NCI-H524 (cell line): ENCODE measurements at places on chromosomes 16 and 17.

DNA sequence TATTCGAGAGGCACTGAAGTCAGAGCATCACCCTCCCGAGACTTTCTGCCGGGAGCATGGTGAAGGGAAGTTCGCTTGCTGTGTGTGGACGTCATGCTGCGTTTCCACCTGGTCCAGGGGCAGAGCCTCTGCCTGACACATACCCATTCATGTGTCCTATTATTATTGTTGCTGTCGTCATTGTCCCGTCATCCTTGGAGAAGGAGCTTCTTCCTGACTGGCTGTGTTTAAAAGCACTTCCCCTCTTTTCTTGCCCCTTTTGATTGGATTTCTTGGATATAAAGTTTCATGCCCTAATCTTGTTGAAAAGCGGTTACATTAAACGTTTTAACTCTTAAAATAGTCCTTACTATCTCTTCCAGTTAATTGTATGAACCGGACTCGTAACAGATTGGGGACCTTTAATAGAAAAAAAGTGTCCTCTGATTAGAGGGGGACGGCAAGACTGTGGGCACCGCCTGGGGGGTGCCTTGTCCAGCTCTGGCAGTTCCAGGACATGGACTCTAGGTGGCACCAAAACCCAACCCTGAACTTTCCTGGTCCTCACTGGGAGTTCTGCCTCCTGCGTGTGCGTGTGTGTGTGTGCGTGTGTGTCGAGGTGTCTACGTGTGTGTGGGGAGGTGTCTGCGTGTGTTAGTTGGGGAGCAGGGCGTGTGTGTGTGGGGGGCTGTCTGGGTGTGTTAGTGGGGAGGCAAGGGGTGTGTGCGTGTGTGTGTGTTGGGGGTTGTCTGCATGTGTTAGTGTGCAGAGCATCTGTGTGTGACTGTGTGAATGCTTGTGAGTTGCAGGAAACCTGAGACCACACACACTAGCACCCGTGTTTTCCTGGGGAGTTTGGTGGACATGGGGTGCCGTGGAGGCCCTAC is 133.3 kb upstream of the CIBAR2 start:
- peak; percentile 80 for DNase-seq

GRCh38 chr17:50175035-50175807 is 9.4 kb downstream of the SGCA start:
- DNase-seq = peak; percentile 89

DNA sequence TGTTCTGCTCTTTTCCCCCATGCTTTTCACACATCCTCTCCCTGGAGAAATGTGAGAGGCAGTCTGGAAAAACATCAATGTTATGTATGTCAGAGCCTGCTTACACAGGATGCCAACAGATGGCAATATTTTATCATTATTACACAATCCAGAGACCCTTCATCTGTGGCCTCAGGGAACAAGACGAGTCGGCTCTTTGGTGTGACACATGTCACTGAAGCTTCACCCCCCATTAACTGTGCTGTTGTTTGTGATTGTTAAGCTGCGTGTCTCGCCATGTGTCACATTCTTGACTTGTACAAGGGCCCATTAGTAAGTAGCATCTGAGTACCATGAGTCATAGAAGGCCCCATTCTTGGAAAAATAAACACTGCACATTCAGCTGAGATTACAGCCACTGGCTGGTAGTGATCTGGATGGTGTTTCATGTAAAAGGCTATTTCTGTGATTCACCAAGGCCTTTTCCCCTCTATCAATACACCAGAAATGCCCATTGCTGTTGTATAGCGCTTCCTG is 682.1 kb upstream of the SOX9 start:
- DNase-seq = peak; percentile 95

GRCh38 chr17:41824086-41824485 is 11.3 kb downstream of the FKBP10 start:
- no peak for DNase-seq

DNA sequence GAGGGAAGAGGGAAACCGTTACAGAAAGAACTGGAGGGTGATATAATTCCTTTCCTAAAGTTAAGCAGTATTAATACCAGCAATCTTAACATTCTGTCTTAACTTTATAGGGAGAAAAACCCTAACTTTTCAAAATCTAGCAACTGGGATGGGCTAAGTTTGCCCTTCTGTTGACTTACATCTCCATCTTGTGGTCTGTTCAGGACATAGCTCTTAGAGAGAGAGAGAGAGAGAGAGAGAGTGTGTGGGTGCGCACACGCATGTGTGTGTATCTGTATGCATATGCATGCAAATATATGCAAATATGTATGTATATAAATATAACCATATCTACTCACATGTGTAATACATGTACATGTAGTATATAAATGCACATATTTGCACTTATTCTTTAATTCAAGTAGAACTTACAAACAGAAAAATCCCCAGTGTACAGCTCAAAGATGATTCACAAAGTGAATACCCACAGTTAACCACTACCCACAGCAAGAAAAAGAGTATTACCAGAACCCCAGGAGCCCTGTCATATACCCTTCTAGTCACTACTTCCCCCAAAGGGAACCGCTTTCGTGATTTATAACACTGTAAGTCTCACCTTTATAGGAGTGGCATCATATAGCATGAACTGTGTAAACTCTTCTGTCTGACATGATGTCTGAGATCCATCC is 46.5 kb downstream of the STX8 start:
- peak; percentile 6 for DNase-seq

DNA sequence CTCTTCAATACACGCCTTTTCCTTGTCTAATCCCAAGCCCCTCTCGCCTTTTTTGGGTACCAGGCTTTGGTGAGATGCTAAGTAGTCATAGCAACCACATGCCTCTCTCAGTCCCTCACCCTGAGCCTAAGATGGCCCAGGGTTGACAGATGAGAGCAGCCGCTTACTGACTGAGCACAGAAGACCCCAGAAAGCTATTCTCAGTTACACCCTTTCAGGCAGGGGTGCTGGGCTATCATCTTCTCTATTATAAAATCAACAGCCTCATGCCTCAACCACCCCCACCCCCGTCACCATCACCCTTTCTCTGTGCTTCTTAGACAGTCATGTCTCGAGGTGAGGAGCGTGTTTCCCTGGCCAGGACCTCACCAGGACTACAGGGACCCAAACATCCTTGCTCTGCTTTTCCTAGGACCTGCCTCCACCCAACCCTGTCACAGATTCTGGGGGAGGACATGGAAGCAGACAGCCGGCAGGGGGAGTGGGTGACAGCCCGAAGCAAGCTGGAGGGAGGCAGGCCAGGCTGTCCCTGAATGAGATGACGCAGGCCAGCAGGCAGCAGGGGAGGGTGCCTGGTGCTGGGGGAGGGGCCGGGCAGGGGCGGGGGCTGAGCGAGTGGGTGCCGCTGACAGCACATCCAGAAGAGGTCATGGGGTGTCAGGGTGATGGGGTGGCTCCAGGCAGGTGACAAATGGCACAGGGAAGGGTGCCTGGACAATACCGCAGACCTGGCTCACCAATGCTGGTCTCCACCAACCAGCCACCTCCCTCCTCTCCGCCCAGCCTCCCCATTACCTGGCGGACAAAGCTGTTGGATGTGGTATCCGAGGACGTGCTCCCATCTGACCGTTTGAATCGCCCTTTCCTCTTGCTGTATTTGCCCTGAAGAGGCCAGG is 3.1 kb downstream of the CACNB1 start:
- peak; percentile 27 for DNase-seq

DNA sequence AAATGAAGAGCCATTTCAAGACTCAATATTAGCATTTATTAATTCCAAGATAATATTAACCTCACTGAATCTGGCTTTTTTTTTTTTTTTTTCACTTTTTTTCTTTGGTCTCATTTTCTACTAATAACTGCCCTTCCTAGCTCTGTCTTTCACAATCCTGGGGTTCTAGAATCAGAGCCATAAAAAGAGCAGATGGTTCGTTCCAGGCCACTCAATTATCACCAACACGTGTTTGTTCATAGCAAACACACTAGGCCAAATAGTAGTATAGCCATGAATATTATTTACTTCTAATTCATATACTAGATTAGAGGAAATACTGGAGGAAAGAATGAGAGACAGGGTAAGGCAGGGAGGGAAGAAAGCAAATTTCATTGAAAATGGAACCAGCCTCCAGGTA is 39.8 kb downstream of the TEX2 start:
- DNase-seq = peak; percentile 62
